ENCODE measurements at places on chromosomes 2 and 18. TPM values are rescaled to one million over a fixed set of nuclear protein-coding genes. Genes with fewer than 3 reads are reported as not detected.

PXDN gene
- total RNA-seq, result 1.5 TPM

COL4A4 gene
- total RNA-seq, result 0.07 TPM

ELOA2 gene
- total RNA-seq, result not detected

MBP gene
- 89.5 TPM for total RNA-seq

CREG2 gene
- total RNA-seq, result 0.45 TPM

COL5A2 gene
- 0.52 TPM for total RNA-seq

FNDC4 gene
- total RNA-seq, result not detected

NGEF gene
- total RNA-seq, result not detected

All from T-helper 2 cell treated with Interferon-gamma antibody and Interleukin-4, amounts not matched to agents 100 ng/mL and 5 ng/mL, for 36 hours (primary cell).